ENCODE measurements at places on chromosomes 2 and 18.

- DNase-seq: no peak
These were observed 116.5 kb upstream of the MCFD2 start for GRCh38 chr2:47031909-47032668.

DNA sequence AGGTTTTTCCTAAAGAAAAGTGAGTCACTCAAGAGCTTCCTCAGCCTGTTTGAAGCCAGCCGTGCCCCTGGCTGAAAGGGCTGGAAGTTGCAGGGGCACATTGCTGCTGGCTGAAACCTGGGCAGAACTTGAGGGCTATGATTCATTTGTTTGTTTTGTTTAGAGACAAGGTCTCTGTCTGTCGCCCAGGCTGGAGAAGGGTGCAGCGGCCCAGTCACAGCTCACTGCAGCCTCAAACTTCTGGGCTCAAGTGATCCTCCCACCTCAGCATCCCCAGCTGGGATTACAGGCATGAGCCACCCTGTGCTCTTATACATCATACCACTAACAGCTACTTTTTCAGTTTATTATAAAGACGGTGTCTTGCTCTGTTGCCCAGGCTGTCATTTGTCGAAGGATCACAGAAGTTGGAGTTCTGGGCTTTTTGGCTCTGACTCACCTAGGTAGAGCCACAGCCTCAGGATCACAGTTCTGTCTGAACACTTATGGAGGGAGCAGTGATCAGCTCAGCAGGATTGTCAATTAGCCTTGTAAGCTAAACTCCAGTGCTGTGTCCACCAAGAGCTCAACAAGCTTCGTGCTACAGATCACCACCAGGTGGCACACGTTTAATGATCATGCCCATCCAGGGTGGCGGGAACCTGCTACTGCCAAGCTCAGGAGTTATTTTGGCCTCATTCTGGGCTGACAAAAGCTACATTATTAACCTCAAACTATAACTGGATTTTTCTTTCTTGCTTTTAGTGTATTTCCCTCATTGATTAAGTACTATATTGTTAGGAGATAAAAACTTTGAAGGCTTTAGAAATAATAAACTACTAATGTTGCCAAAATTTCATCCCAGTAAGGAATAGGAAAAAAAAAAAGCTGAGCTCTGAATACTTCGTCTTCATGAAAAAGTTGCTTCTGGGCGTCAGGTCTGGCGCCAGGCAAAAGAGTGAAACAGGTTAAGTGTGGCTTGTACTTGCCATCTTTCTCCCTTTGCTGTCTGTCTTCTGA lies 57.9 kb downstream of the ARHGEF33 start:
- peak; percentile 38 for DNase-seq

GRCh38 chr2:11649093-11649492 lies 20.9 kb downstream of the NTSR2 start:
- no peak for DNase-seq

- DNase-seq: no peak
These were observed 84.0 kb downstream of the SPP2 start for GRCh38 chr2:234134496-234134895.

- no peak for DNase-seq
These were observed 66.4 kb downstream of the KCNG2 start for GRCh38 chr18:79864006-79864725.

DNA sequence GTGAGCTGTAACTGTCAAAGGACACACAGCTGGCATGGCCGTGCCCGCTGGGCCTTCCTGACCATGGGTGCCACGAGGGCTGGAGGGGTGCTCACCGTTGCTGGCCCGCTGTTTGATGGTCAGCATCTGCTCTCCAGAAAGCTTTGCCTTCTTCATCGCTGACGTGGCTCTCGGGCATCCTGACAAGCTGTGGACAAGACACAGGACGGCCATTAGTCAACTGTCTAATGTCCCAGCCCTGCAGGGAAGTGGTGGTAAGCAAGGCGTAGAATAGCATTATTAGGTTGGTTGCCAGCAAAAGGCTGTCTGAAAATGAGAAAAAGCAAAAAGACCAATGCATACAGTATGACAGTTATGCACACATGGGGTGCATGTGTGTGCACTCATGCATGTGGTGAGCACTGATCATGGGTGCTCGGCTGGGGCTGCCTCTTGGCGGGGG lies 64.7 kb upstream of the PXDN start:
- no peak for DNase-seq

- no peak for DNase-seq
These were observed 47.4 kb downstream of the FSIP2 start for GRCh38 chr2:185785851-185786473.

DNA sequence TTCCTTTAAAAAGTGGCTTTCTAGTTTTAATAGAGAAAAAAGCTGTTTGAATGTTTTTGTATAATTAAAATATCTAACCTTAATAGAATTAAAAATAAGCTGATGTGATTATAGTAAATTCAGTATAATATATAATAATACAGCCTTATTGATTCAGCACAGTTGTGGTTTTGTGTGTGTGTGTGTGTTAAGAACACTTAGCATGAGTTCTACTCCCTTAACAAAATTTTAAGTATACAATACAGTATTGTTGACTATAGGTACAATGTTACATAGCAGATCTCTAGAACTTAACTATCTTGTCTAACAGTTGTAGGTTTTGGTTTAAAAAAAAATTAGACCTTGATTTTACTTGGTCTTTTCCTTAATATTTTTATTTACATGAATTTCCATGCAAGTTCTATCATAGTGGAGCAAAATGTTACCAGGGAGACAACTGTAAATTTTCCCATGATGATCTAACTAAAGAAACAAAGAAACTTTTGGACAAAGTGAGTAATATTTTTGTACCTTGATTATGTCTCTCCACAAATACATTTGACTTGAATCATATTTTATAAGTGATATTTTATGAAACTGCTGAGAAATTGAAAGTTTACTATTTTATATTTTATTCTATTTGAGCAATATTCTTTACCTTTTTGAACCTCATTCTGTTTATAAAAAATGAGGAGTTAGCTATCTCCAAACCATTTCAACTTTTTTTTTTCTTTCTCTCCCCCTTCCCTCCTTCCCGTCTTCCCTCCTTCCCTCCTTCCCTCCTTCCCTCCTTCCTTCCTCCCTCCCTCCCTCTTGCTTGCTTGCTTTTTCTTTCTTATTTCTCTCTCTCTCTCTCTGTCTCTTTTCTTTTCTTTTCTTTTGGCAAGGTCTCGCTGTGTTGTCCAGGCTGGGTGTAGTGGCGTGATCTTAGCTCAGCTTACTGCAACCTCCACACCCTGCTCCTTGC lies 46.3 kb downstream of the ZC3H6 start:
- no peak for DNase-seq

GRCh38 chr2:67567886-67568285 lies 170.8 kb downstream of the ETAA1 start:
- DNase-seq: no peak

DNA sequence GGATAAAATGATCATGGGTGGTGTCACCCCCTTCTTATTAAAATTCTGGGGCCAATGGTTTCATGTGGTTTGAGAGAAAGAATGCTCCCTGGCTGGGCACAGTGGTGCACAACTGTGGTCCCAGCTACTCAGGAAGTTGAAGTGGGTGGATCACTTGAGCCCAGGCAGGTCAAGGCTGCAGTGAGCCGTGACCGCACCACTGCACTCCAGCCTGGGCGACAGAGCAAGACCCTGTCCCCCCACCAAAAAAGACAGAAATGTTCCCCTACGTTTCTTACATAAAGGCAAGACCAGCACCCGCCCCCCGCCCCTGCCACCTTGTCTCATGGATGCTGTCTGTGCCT lies 53.0 kb upstream of the ID2 start:
- DNase-seq: no peak

GRCh38 chr2:88016960-88017779 lies 823 bp upstream of the RNU2-63P start:
- no peak for DNase-seq

- no peak for DNase-seq
These were observed 133.1 kb downstream of the SH3RF3 start for GRCh38 chr2:109261906-109262631.

DNA sequence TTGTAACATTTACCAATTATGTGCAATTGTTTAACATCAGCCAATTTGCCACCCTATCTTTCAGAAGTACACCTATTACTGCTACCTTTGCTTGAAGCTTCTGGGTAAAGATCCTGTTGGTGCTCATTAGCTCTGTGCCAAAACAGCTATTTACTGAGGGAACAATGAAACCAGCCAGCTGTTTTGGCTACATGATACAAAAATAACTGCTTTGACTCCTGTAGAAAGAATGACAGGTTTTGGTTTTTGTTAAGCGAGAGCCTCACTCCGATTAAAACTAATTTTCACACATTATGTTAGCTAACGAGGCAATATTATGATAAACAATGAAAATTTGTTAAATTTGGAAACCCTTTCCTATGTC lies 907.0 kb downstream of the EPHA4 start:
- no peak for DNase-seq

DNA sequence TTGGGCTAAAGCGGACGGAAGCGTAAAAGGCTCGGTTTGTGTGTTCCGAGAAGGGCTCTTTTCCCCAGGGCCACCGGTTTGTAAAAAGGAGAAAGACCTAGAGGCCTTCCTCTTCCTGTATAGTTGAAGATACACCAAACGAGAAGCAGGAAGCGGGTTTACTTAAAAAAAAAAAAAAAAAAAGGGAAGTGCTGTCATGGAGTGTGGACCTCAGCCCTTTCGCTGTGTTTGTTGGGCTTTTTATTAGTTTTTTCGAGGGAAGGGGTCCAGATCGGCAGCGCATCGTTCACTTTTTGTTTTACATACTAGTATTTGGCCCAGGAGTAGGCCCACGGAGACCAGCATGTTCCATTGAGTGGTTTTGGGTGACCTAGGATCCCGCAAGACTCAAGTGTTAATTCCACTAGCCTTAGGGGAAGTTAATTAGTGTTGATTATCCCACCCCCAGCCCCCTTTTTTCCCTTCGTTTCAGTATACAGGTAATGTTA lies 676 bp downstream of the ACTR2 start:
- DNase-seq: no peak
